ENCODE measurements at places on chromosomes 7 and 10. TPM values are rescaled to one million over a fixed set of nuclear protein-coding genes. Genes with fewer than 3 reads are reported as not detected.
A peak's percentile ranks its signal among the peaks of the same experiment; 100 is the strongest.

- DNase-seq = no peak
Observed at GRCh38 chr7:139899328-139899955, 70.4 kb downstream of the TBXAS1 start.

- no peak for DNase-seq
Observed at GRCh38 chr10:60414877-60415585, 25.4 kb upstream of the ANK3 start.

The ZNF862 gene
- 18.5 TPM for total RNA-seq

- no peak for DNase-seq
Observed at GRCh38 chr7:130874071-130874915, 140.3 kb upstream of the KLF14 start.

The PRKAR2B gene
- 76.4 TPM for total RNA-seq

DNA sequence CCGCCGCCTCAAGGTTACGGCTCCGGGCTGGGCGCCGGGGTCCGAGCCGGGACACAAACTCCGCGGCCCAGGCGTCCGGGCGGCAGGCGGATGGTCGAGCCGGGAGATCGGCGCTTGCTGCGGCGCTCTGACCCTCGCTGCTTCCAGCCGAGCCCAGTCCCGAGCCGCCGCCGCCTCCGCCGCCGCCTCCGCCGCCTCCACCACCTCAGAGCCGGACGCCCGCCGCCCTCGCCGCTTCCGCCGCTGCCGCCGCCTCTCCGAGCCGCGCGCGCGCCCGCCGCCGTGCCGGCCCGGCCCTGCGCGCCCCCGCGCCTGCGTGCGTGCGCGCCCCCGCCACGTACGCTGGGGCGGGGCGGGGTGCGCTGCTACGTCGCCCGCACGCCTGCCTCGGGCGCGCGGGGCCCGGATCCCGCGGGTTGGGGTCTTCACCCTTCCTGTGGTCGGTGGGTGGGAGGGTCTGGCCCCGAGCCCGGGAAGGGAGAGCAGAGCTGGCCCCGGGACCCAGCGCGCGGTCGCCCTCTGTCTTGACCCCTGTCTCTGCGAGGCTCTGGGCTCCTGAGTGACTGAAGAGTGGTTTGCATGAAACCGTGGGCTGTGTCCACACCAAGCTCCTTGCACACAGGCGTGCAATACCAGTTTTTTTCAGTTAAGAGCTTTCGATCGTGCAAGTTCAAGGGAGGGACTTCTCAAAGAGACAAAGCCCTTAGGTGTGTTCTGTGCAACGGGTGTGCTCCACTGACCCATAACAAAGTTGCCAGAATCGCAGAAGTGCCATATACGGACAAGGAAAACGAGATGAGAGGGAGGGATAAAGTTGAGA lies at the start of gene SMURF1:
Gene SMURF1, minus strand, starts transcription at position 256 of the 820 bp plus-strand sequence. CDS start 328 bp downstream, outside the sequence.
- DNase-seq = peak; percentile 89

GRCh38 chr10:9712393-9712792 lies 1305.3 kb upstream of the CELF2 start:
- no peak for DNase-seq

DNA sequence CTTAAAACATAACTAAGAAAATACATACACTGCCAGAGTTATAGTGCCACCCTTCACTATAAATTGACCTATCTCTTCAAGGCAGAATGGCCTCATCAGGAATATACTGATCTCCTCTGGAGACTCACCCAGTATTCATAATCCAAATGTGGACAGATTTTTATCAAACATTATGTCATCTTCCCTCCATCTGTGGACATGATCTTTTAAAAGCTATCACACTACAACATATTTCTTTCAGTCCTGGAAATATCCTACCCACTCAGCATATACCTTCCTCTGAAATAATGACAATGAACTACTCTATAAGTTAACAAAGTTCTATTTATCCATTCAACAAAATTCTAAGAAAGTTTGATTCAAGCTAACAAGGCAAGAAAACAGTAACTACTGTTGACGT lies 3.2 kb downstream of the ZNF800 start:
- no peak for DNase-seq

The HMX2 gene
- not detected for total RNA-seq

The DLX6 gene
- total RNA-seq = not detected

GRCh38 chr10:70164163-70164562 lies 6.2 kb downstream of the SAR1A start:
- no peak for DNase-seq

DNA sequence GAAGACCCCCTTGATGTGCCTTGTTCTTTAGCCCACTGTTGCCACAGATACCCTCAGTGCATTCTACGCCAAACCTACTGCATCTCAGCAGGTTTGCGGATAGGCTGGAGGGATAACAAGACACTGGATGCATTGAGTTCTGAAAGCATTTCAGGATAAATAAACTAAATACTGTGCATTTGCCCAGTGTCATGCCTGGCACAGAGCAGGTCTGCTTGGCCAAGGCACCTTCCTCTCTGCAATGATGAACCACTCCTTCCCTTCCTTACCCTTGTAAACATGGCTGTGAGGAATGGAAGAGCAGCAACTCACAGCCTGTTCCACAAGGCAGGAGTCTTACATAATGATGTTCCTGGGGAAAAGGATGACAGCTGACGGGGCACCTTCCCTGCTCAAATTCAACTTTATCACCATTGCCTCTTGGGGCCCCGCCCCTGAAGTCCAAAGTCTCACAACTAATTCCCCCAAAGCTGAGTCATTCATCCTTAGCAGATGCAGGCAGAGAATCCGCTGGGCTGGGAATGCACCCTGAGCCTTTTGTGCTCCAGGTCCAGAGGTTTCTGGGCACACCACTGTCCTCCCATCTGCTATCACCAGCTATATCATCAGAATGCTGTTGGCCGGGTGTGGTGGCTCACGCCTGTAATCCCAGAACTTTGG lies 11.6 kb downstream of the DDX56 start:
- DNase-seq = no peak

GRCh38 chr7:88185650-88186049 lies 34.2 kb downstream of the SRI start:
- DNase-seq = no peak

The FAM221A gene
- 15.2 TPM for total RNA-seq

DNA sequence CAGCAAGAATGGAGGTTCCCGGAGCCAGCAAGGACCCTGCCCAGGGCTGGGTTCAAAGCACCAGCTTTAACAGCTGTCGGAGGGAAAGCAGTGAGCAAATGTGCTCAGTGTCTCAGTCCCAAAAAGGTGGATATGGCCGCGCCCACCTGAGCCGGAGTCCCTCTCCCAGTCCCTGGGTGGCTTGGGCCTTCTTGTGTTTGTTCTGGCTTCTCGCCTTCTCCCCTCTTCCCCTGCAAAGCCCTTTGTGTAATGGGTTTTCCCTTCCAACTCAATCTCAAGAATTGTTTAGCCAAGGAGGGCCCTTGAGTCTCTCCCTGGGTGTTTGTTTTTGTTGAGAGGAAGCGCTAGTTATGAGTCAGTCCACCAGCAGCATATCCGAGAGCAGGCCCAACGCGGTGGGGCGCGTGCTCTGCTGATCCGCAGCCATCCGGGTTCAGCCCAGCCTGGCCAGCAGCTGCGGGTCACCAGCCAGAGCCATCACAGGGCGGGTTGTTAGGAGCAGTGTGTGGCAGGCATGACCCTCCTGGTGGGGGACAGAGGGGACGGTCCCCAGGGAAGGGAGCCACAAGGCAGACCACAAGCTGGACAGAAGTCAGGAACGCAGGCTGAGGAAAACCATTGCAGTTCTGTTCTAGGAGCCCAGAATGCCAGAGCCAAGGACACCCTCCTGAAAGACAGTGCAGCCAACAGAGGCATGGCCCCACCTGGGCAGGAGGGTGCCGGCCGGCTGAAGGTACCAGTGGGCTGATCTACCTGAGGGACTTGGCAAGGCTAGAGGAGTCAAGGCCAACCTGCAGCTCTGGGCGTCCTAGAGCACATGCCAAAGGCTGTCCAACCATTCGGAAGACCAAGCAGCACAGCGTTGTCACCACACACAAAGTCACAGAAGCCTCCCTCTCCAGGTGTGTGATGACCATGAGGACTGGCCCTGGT lies 21.3 kb downstream of the CALML3 start:
- DNase-seq = no peak

DNA sequence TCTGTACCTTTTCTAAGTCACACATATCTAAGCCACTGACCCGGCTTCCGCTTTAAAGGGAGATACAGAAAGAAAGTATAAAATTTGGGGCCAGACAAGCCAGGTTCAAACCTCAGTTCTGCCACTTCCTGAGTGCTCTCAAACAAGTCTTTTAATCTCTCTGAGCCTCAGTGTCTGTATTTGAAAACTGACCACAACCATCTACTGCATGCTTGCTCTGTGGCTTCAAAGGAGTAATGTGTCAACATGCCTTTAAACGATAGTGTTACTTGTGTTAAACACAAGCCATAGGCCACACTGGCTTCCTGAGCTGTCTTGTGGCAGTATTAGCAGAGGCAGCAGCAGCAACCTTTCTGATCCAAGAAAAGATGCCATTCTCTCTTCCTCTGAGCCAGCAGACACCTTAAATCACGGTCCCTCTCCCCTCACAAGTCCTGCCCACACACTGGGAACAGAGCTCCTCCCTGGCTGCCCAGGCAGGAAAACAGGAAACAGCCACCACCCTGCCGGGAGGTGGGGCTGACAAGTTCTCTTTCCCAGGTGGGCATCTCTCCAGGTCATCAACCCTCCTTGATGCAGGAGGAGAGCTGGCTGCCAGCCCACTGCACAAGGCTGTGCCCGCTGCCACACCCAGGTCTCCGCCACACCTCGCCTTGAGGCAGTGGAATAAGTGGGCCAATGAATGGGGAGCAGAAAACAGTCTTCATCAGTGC lies 10.7 kb downstream of the HIP1 start:
- DNase-seq = peak; percentile 45

- DNase-seq = no peak
Observed at GRCh38 chr10:122292376-122292775, 21.3 kb downstream of the BTBD16 start.

The MCMBP gene
- 46.6 TPM for total RNA-seq

The GHRHR gene
- 4.3 TPM for total RNA-seq

DNA sequence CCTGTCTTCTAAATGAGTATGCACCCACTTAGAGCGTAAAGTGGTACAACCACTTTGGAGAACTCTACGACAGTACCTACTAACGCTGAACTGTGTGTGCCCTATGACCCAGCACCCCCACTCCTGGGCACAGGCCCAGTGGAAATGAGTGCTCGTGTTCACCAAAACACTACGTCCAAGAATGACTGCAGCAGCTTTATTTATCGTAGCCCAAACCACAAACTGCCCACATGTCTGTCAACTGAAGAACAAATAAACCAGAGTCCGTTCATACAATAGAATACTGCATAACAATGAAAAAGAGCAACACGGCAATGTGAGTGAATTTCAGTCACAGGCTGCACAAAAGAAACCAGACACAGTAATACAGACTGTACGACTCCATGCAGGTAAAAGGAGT lies 35.4 kb downstream of the TLL2 start:
- DNase-seq = no peak

DNA sequence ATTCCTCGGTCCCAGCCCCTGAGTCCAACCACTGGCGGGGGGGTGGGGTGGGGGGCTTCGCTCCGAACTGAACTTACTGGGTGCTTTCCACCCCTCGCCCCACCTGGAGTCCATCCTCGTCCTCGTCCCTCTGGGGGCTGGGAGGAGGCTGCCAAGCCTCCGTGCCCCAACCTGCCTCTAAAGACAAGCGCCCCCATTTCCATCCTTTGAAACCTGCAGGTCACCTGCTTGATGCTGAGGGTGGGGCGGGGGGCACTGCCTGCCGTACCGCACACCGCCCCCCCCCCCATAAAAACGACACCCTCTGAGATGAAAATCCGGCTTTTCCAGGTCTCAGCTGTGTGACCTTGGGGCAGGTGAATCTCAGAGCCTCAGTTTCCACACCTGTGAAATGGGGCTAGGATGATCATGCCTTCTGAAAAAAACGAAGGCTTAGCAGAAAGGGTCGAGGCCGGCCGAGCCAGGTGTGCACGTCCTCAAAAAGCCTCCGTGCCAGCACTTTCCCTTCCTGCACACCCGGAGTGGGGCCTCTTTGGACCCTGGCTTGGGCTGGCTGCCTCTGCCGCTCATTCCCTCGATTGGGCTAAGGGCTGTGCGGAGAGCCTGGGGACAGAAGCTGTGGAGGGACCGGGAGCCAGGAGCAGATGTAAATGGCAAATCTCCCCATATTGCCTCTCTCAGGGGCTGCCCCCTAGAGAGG lies 967 bp downstream of the ELFN1 start:
- DNase-seq = no peak

GRCh38 chr7:152986376-152986775 lies 226.8 kb downstream of the ACTR3B start:
- DNase-seq = peak; percentile 6

DNA sequence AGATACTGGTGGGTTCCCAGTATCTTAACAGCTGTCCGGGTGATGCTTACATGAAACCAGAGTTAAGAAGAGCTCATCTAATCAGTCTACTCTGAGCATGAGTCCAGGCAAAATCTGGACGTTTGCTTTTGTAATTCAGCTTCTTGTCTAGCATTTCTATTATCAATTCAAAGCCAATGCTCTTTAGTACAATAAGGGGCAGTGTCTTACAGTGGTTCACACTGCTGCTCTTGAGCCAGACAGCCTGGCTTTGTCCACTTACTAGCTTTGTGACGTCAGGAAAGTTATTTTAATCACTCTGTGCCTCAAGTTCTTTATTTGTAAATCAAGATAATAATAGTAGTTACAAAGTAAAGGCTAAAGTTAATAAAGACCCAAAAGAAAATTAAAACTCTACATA lies 227.3 kb upstream of the TCF7L2 start:
- no peak for DNase-seq

The ITIH5 gene
- 19.4 TPM for total RNA-seq

All from cerebellum (tissue), 4 donors.